ENCODE measurements at places on chromosomes 2 and 18.

- peak; percentile 86 for DNase-seq
These were observed 761.8 kb upstream of the ACVR2A start for GRCh38 chr2:147082850-147083522.

GRCh38 chr2:217749008-217749407, 253.8 kb downstream of the TNS1 start:
- no peak for DNase-seq

DNA sequence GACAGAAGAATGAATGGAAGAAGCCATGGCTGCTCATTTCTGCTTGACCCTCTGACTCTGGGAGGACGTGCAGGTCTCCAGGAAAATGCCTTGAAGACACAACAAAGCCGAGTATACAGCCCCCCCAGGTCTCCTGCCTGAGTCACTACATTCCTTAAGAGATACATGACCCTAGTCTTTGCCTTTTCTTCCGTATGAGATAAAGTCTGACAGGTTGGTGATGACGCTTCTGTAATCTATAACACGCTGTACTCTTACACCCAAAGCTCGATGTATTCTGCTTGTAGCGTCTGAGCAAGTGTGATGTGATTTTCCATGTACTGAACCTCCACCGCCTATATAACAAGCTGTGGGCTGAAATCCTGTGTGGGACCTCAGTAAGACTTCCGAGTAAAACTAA, 77.3 kb downstream of the KCTD1 start:
- no peak for DNase-seq

GRCh38 chr18:76351961-76352581, 143.0 kb downstream of the ZNF516 start:
- no peak for DNase-seq

- no peak for DNase-seq
These were observed 79.1 kb downstream of the TRABD2A start for GRCh38 chr2:84801811-84802210.

DNA sequence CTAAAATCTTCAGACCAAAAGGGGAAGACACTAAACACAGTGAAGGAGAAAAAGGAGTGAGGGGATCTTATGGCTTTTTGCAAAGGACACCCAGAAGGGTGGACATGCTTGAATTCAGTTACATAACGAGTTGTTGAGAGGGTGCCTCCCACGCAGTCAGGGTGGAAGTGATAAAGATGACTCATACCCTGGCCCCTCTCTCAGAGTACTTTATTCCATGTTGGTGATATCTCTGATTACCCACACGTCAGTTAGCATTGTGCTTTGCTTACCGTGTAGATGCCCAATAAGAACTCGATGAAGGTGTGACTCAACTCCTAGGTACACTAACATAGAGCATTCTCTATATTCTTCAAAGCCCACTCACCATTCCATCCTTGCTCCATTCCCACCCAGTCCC, 44.4 kb downstream of the EN1 start:
- DNase-seq, result no peak

DNA sequence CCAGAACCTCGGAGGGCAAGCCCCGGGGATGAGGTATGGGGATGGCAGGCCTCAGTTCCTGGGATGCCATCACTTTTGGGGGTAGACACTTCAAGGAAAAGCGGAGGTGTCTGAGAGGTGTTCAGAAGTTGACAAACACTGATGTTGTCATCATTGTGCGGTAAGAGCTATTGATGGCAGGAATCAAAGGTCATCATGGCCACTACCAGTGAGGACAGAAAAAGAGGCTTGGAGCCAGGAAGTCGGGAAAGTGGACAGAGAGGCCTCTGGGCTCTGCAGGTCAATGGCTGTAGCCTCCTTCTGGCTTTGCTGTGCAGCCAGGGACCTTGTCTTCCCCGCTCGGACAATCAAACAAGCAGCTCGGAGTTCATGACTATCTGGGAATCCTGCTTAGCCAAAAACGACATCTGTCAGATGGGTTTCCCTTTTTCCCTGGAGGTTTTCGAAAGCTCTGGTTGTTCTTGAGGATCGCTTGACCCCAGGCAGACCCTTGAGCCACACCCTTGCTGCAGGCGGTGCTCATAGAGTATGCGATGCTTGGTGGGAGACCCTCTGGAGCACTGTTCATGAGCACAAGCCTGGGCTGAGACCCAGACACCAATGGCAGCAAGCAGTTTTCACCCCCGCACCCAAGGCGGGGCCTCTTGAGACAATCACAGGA, 19.4 kb downstream of the ACKR3 start:
- no peak for DNase-seq

GRCh38 chr2:227871375-227871791, at the start of gene DAW1:
DAW1 (plus strand) TSS chr2:227871631; CDS start chr2:227871690, 59 bp downstream.
- DNase-seq, result peak; percentile 26

DNA sequence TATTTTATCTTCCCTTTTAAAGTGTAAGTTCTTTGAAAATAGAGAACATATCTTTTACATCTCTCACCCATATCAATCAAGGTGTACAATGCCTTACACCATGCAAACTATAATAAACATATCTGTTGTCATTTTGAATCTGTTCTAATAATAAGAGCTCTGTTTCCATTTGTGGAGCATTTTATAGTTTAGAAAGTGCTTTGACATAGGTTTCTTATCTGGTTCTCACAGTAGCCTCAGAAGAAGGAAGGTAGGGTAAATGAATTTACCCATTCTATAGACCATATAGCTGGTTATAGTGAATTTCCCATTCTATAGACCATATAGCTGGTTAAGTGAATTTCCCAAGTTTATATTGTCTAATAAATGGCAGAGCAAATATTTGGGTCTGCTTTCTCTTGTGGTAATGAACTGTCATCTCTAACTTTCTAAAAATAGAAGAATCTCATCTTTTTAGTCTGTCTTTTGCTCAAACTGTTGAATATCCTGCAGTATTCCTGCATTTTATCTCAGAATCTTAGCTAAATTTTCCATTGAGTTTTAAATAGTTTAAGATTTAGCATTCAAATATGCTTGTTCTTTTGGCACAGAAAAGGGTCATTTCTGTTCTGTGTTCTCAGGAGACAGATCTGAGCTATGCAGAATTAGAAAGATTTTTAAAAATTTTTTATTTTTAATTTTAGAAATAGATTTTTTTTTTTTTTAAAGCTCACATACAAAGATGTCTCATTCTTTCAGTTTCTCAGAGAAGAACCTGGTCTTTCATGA, 80.7 kb upstream of the STON1 start:
- DNase-seq, result no peak

GRCh38 chr2:14245901-14246300, 386.6 kb upstream of the LRATD1 start:
- no peak for DNase-seq

DNA sequence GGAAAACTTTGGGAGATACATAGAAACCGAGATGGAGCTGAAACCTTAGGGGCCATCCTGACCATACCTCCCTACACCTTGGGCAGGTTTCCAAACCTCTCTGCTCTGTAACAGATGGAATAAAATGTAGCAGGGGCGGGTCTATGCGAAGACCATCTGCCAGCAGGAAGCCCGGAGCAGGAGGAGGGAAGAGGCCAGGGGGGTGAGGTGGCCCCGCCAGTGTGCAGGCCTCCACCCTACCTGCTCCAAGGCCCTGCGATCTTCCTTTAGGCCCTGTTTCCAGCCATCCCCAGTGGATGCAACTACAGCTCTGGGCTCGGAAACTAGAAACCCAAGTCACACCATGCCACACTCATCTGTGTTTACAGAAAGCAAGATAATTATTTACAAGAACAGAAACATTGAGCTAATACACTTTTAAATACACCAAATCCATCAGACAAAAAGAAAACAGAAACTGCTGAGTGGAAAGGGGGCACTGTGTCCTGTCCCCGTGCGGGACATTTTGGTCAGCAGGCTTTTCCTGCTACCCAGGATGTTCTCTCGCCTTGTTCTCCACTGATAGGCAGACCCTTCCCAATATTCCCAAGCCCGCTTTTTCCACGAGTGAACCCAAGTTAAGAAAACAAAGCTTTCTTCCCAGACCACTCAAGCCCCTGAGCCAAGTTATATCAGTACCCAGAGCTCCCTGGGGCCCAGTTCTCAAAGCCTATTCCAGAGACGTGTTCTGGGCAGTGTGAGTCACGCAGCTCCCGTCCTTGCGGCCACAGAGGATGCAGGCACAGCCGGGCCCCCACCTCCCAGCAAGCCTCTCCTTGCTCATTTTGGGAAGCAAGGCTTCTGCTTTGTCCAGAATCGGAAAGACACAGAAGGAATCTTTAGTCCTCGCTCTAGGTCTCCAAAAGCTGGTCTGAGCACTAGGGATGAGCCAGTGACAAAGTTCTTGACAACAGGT, 17.3 kb downstream of the CIB4 start:
- no peak for DNase-seq

DNA sequence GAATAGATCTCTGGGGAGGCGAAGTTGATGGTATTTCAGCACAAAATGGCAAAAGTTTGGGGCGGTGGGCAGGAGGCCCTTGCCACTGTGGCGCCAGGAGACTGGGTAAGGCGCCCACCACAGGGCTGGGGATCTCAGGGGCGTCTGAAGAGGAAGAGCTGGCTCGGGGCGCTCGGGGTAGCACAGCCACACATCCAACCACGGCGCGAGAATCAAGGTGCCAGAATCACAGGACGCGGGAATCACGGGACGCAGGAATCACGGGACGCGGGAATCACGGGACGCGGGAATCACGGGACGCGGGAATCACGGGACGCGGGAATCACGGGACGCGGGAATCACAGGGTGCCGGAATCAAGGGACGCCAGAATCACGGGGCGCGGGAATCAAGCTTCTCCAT, 174.4 kb downstream of the TMEM18 start:
- no peak for DNase-seq

DNA sequence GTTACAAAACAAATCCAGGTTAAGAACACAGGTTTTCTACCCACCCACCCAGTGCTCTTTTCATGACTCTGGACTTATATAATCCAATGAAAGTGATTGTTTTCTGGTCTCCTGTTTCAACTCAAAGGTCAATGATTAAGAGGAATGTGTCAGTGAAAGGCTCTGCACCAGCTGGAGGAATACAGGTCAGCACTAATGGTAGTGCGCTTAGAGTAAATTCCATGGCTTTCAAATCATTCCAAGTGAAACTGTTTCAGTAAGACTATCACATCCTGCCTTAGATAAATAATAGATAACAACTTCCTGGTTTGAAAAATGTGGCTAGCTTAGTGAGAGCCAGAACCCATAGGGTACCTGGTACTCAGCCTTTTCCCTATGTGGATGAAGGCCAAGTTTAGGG, 47.8 kb downstream of the SLC9A4 start:
- no peak for DNase-seq

DNA sequence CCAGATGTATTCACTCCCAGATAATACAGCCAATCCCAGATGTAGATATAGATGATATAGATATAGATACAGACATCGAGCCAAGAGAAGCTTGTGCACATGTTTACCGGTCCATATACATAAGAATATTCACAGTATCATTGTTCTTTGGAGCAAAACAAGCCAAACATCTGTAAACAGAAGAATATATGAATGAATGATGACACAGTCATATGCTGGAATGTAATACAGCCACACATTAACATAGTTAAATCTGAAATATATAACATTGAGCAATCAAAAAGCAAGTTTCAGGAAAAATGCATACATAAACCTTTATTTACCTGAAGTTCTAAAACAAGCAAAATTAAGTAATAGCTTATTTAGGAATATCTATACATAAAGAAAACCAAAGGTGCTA, 182.5 kb downstream of the TXNL1 start:
- no peak for DNase-seq

DNA sequence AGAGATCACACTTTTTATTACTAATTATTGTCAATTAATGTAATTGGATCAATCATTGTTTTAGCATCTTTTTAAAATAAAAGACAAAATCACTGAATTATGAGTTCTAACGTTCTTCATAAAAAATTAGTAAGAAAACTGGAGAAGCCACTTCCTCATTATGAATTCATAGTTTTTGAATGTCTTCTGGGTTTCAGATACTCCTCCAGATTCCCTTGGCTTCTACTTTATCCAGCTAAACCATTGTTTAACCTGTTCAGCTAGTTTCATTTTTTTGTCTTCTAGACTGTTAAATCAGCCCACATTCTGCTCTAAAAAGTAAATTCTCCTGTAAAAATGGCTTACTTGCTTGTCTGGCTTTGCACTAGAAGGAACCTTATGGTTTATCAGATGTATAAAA, 753.4 kb upstream of the ACVR2A start:
- no peak for DNase-seq

DNA sequence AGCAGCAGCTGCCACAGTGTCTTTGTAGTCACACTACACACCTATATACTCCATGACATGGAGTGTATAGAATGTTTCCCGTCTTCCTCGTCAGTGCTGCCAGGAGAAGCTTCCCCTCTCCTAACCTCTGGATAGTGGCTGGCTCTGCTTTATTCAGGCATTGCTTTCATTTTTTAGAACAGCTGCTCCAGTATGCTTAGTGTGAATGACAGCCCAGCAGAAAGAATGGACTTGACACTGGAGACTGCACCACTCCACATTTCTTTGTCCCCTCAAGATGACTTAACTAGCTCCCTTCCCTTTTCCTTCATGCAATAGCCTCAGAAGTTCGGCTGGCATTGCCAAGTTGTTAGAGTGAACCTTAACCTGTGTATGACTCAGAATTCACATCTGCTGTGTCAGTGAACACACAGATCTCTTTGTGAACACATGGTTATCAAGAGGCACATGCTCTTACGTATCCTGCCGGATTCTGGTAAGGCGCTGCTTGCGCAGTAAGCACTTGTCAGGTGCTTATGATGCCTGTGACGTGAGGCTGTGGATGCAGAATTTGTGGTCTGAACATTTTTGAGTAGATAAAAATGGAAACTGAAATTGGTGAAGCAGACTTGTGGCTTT, 73.9 kb downstream of the NEDD4L start:
- peak; percentile 77 for DNase-seq

- peak; percentile 56 for DNase-seq
These were observed 141.1 kb downstream of the NCOA1 start for GRCh38 chr2:24632172-24632571.

- DNase-seq, result no peak
These were observed 80.3 kb upstream of the ARL4C start for GRCh38 chr2:234577191-234577590.

DNA sequence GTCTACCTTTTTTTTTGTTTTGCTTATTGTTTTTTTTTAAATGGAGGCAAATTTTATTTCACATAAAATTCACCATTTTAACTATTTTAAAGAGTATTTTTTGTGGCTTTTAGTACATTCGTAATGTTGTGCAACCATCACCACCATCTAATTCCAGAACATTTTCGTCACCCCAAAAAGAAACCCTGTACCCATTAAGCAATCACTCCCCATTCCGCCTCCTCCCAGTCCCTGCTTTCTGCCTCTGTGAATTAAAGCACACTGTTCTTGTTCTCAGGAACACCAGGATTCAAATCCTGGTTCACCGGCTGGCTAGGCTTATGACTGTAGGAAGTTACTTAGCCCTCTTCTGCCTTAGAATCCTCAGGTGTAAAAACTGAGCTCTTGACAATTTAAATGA, 36.9 kb upstream of the EPAS1 start:
- DNase-seq, result peak; percentile 15
